Fibroblast of lung (primary cell): ENCODE measurements at places on chromosomes 12 and 14. TPM values are rescaled to one million over a fixed set of nuclear protein-coding genes. Genes with fewer than 3 reads are reported as not detected.

The GLTP gene
- 37.8 and 51.2 TPM in 2 replicates for total RNA-seq

The KRT75 gene
- total RNA-seq, result not detected in 2 replicates

The CLEC4D gene
- total RNA-seq, result not detected in 2 replicates

The POTEM gene
- not detected in 2 replicates for total RNA-seq

The TSHR gene
- not detected in 2 replicates for total RNA-seq

The TSPAN9 gene
- 26.7 and 35.2 TPM in 2 replicates for total RNA-seq

The PLD4 gene
- total RNA-seq, result under 0.01 and 0.17 TPM in 2 replicates

The AQP2 gene
- total RNA-seq, result not detected in 2 replicates

The MYRFL gene
- under 0.01 TPM in 1 of 2 replicates, not detected in the other for total RNA-seq

The REM2 gene
- total RNA-seq, result 0.17 and 0.26 TPM in 2 replicates

The AQP6 gene
- under 0.01 and 0.17 TPM in 2 replicates for total RNA-seq

The NYNRIN gene
- total RNA-seq, result 8.2 and 16.2 TPM in 2 replicates

The CCDC63 gene
- total RNA-seq, result not detected in 2 replicates

The PRPH gene
- 0.26 and 0.50 TPM in 2 replicates for total RNA-seq

The SERPINA12 gene
- total RNA-seq, result not detected in 2 replicates

The TULP3 gene
- 30.0 and 39.3 TPM in 2 replicates for total RNA-seq

The RPL36AL gene
- total RNA-seq, result 281 and 528 TPM in 2 replicates

The TMEM63C gene
- 0.66 TPM in 1 of 2 replicates, not detected in the other for total RNA-seq

The KRT2 gene
- not detected in 2 replicates for total RNA-seq

The METTL17 gene
- total RNA-seq, result 28.4 and 31.6 TPM in 2 replicates

The HELB gene
- total RNA-seq, result 2.6 and 3.1 TPM in 2 replicates

The DDN gene
- under 0.01 TPM in 2 replicates for total RNA-seq

The GUCY2C gene
- total RNA-seq, result not detected in 2 replicates

The KRT73 gene
- not detected in 2 replicates for total RNA-seq

The PPP1R36 gene
- total RNA-seq, result 1.0 and 1.3 TPM in 2 replicates

The NPAS3 gene
- total RNA-seq, result 0.26 and 0.50 TPM in 2 replicates

The STYK1 gene
- under 0.01 TPM in 1 of 2 replicates, not detected in the other for total RNA-seq

The FZD10 gene
- under 0.01 TPM in 1 of 2 replicates, not detected in the other for total RNA-seq

The KLHL33 gene
- 0.26 and 1.5 TPM in 2 replicates for total RNA-seq

The SERPINA4 gene
- total RNA-seq, result not detected in 2 replicates

The RNF212B gene
- not detected in 2 replicates for total RNA-seq

The FAM186B gene
- 0.33 and 0.51 TPM in 2 replicates for total RNA-seq

The TMPRSS12 gene
- total RNA-seq, result not detected in 2 replicates

The SRGAP1 gene
- 17.5 and 30.2 TPM in 2 replicates for total RNA-seq

The KRT74 gene
- not detected in 2 replicates for total RNA-seq

The CIPC gene
- 10.8 and 12.1 TPM in 2 replicates for total RNA-seq

The ARMH4 gene
- total RNA-seq, result 3.6 and 6.3 TPM in 2 replicates

The KRT4 gene
- under 0.01 TPM in 2 replicates for total RNA-seq

The MAP3K12 gene
- total RNA-seq, result 37.8 and 40.8 TPM in 2 replicates

The DHH gene
- total RNA-seq, result under 0.01 TPM in 2 replicates

The CBLN3 gene
- 2.6 and 5.3 TPM in 2 replicates for total RNA-seq

The NKX2-1 gene
- not detected in 2 replicates for total RNA-seq
